Activated CD4-positive, alpha-beta T cell treated with anti-CD3 and anti-CD28 coated beads, Interleukin-2, amount 50 U/mL, for 48 hours (primary cell): ENCODE measurements at places on chromosomes 5 and 9.

- DNase-seq, result no peak
These were observed 196.9 kb downstream of the CACNA1B start for GRCh38 chr9:138074516-138074915.

DNA sequence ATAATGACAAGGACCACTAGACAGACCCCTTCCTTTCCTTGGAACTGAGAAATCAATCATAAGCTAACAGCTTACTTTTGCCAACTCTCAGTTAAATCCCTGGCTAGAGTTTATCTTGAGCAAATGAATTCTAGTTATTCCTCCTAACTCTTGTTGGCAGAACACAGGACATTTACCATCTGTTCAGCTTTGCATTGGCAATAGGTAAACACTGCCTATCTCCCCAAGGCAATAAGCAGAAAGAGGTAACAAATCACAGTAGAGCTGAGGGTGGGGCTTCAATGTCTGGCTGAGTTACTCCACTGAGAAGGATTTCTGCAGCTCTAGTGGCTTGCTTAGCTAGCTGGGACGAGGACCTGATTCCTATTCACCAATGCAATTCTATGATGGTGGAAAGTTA is 503.3 kb upstream of the GRIA1 start:
- DNase-seq, result no peak

DNA sequence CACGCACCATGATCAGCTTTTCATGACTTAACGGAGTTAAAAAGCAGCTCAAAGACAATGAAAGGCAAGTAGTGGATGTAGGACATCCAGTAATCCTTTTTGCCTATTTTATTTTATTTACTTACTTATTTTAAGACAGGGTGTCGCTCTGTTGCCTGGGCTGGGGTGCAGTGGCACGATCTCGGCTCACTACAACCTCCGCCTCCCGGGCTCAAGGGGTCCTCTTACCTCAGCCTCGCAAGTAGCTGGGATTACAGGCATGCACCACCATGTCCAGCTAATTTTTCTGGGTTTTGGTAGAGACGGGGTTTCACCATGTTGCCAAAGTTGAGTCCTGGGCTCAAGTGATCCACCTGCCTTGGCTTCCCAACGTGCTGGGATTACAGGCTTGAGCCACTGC is 148.9 kb downstream of the DAB2IP start:
- DNase-seq, result no peak

DNA sequence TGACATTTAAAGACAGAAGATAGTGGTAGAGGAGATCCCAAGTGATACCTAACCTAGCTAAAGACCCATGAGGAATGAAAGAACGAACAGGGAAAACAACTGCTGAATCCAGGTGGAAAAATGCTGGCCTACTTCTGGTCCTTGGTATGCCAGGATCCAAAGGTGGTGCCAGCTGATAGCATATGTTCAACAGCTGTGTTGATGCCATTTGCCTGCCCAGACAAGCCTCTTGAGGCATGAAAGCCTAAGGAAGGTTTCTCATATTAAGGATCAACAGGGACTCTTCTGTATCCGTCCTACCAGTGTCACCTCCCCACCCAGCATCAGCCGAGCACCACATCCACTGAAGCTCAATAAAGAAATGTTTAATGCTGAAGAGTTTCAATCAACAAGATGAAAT is 225.7 kb upstream of the DMRT1 start:
- no peak for DNase-seq

- DNase-seq, result no peak
These were observed 792.1 kb downstream of the BRINP1 start for GRCh38 chr9:118577121-118577520.

DNA sequence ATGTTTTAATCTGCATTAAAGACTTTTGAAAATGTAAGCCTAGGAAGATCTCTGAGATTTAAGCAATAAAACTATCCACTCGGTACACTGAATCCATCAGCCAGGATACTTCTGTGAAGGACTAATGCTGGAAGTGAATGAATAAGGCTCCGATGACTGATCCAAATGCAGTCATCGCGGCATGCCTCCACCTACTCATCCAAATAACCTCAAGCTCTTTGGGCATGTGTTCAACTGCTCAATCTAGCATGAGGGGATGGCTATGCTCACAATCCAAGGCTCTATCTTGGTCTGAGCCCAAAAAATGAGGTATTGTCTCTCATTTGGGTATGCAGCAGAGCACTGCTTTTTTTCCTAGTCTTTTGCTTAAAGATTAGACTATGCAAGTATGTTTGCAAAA is 19.2 kb downstream of the MARCHF3 start:
- DNase-seq, result no peak

GRCh38 chr9:133987946-133988665 is 4.0 kb downstream of the VAV2 start:
- no peak for DNase-seq

DNA sequence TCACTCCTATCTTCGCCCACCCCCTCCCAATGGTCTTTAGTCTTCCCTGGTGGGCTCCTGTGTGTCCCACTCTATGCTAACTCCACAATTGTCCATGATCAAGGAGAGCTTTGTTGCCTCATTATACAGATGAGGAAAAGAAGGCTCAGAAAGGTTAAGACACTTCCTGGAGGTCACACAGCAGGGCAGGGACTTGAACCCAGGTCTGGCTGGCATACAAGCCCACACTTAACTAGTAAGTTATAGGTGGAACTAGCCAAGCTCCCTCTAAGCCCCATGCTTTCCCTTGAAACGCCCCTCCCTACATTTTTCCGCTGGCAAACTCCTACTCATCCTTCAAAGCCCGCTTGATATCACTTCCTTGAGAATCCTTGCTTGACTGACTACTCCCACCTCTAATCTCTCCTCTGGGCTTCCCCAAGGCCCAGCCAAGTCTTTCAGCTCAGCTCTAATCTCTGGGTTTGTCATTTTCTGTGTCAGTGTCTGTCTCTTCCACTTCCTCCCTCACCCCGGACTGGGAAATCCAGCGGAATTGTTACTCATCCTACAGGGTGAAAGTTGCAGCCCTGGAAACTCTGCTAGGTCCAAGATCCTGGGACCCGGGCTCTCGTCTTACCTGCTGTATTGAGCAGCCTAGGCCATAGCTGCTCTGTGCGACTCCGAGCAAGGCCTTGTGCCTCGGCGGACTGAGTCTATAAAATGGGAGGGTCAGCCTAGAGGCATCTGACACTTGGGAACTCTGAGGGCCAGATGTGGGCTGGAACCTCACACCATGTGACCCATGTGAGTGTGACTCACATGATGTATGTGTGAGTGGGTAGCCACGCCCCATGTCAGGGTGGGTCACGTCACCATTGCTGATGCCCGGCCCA is 144.5 kb downstream of the GAPVD1 start:
- no peak for DNase-seq

DNA sequence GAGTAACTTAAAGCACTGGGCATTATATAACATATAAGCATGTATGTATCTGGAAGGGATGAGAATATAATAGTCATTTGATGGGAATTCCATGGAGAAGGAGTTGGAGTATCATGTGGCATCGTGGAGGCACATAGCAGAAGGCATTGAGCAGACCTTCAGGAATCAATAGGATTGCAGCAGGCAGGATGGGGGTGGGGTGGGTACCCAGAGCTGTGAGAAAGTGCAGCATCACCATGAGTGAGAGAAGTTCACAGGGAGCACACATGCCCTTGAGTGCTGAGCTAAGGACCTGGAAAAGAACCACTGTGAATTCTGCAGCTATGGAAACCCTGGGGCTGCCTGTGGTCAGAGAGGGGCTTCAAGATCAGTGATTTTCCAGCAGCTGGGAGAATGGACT is 57.3 kb downstream of the MED10 start:
- DNase-seq, result no peak

GRCh38 chr5:81906086-81906485 is 65.7 kb upstream of the ATG10 start:
- no peak for DNase-seq

- DNase-seq, result no peak
These were observed 358.7 kb upstream of the KLF4 start for GRCh38 chr9:107847978-107848964.

GRCh38 chr5:78835176-78835575 is 149.9 kb downstream of the ARSB start:
- no peak for DNase-seq

DNA sequence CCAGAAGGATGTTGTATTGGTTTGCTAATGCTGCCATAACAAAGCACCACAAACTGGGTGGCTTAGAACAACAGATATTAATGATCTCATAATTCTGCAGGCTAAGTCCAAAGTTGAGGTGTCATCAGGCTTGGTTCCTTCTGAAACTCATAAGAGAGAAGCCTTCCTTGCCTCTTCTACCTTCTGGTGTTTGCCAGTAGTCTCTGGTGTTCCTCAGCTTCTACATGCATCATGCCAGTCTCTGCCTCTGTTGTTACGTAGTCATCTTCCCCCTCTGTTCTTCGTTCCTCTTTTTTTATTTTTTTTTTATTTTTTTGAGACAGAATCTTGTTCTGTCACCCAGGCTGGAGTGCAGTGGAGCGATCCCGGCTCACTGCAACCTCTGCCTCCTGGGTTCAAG is 61.8 kb downstream of the LRRC70 start:
- DNase-seq, result no peak

GRCh38 chr5:40492056-40492455 is 187.7 kb upstream of the PTGER4 start:
- no peak for DNase-seq

GRCh38 chr5:139765409-139766217 is 30.0 kb upstream of the PSD2 start:
- DNase-seq, result peak; percentile 84

DNA sequence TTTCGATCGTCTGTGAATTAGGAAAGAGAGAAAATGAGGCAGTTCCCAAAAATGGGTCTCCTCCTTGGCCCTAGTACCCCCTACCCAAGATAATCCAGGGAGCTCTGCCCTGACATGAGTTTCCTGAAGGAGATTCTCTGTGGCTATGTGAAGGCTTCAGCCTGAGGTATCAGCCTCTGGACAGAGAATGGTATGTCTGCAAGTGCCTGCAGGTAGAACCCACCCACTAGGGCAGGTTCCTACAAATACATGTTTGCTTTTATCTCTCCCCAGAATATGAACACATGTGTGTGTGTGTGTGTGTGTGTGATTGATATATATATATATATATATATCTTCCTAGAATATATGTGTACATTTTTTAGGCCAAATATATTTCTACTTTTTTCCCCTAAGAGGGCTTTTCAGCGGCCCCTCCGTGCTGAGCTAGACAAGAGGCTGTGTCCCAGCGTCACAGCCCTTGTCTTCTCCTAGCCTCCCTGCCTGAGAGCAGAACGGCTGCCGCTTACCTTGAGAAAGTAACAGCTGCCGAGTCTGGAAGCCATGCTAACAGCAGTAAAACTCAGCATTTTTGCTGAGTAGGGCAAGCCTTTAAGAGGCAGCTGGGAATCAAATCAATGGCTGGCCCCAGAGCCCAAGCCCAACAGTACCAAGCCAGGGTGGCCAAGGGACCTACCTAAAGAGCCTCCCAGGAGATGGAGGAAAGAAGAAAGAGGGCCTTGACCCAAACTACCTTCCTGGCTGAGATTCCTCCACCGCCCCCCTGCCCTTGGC is 2.1 kb downstream of the BRINP1 start:
- DNase-seq, result no peak

DNA sequence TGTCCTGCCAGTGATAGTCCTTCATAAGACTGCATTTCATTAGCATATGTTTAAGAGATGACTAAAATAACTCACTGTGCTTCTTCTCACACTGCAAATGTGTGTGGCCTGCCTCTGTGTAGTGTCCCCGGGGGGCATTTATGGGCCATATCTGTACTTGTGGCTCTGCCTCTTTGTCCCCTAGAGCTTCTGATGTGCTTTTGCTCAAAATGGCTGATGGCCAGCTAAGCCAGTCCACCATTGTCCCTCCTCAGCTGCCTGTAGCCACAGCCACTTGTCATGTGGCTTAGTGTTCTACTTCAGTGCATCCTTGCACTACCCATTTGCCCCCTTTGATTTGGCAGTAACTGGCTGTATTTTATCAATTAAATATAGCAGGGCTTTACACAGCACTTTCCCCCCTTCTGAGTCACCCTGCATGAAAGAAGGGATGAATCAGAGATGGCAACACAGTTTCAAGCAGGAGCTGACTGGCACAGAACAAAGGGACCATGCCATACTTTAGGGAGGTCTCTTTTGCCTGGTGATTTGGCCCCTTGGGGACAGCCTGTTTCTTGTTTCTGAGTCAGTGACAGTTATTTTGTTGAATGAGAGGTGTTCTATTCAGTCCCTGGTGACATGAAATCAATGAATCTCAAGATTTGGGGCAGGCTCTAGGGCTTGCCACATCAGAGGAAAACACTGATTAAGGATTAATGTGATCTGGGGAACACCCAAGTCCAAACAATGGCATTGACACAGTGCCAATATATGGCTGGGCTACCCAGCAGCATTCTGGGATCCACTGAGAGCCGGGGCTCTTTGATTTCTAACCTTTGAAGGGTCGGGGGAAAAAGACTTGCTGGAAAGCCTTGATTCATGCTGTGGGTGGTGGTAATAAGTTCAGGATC is 245.5 kb downstream of the SMARCA2 start:
- DNase-seq, result no peak

- DNase-seq, result no peak
These were observed 18.3 kb upstream of the ANKHD1 start for GRCh38 chr5:140383300-140383699.

- DNase-seq, result no peak
These were observed 108.1 kb downstream of the MED27 start for GRCh38 chr9:131971482-131972074.

- no peak for DNase-seq
These were observed 28.0 kb downstream of the MARCHF3 start for GRCh38 chr5:127002390-127002789.

DNA sequence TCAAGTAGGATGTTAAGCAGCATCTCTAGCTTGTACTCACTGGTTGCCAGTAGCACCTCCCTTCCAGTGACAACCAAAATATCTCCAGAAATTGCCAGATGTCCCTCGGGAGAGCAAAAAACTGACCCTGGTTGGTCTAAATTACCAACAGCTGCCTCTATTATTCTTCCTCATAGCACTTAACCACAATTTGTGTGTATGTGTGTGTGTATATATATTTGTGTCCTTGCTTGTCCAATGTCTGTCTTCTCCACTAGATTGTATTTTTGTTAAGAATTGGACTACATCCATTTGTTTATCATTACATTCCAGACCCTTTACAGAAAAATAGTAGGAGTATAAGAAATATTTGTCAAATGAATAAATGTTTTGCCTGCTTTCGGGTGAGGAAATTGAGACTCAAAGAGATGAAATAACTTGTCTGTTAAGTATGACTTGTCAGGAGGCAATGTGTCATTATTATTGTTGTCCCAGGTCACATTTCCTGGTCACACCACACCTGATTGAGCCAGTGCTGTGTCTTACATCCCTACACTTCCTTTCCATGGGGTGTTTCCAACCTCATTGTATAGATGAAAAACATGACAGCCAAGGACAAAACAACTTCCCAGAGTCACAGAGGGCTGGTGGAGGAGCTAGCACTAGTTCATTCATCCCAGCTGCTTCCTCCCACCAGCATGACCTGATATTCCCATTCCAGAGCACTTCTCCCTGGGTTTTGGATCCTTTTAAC is 11.4 kb upstream of the GRPEL2 start:
- DNase-seq, result no peak

GRCh38 chr5:177271113-177271512 is 32.4 kb downstream of the RAB24 start:
- no peak for DNase-seq

- DNase-seq, result no peak
These were observed 286.0 kb upstream of the TUSC1 start for GRCh38 chr9:25964239-25964638.
